ENCODE measurements at places on chromosomes 11 and 22.

GRCh38 chr11:80167766-80168165 lies 726.9 kb upstream of the TENM4 start:
- no peak for DNase-seq

DNA sequence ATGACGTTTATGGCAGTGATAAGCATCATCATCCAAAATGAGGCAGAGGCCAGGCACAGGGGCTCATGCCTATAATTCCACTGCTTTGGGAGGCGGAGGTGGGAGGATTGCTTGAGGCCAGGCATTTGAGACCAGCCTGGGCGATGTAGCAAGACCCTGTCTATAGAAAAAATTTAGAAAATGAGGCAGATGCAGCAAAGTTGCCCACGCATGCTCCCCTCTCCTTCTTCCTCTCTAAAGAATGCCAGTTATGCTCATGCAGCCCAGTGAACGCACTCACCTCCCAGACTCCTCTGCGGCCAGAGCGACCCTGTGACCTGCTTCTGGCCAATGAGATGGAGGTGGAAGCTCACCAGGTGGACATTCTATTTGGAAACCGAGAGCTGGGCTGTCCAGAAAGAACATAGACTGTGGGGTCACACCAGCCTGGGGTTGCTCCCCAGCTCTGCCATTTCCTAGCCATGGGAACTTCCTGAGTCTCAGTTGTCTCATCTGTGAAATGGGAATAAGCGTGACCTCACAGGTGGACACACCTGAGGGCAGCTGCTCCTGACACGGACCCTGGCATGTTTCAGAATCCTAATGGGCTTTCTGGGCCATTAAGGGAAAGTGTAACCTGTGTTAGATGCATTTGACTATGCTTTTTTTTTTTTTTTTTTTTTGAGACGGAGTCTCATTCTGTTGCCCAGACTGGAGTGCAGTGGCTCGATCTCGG lies 44.9 kb downstream of the MCM5 start:
- no peak for DNase-seq

GRCh38 chr22:48919187-48919590 lies 908.5 kb downstream of the BRD1 start:
- DNase-seq: peak; percentile 88

GRCh38 chr22:37205046-37205445 lies 7.2 kb downstream of the SSTR3 start:
- no peak for DNase-seq

GRCh38 chr11:122116591-122116990 lies 576 bp upstream of the BLID start:
- DNase-seq: no peak

- DNase-seq: no peak
Measured at GRCh38 chr22:39309364-39309861, 10.0 kb downstream of the RPL3 start.

Measured in NCI-H1105 treated with DMSO at 0.1 percent for 48 hours (cell line).